ENCODE measurements at places on chromosomes 7 and 10.

GRCh38 chr7:86647385-86648094 lies 3.8 kb downstream of the GRM3 start:
- no peak for DNase-seq

DNA sequence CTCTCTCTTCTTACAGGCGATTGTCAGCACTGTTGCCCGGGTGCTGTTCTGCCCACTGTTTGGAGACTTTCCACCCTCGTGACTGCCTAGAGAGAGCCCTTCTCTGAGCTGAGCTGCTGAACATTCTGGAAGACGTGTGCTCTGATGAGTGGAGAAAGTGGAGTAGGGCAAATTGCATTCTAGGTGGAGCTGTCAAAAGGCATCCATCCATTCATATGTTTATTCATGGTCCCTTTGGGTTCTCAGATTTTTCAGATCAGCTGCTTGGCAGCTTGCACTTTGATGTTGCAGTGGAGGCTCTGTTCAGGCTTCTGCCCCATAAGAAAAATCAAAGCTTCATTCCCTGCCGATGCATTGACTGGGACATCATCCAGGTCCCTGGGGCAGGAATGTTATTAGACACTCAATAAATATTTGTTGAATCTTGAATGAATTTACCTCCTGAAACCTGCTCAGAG lies 120.7 kb upstream of the EEPD1 start:
- DNase-seq: no peak

DNA sequence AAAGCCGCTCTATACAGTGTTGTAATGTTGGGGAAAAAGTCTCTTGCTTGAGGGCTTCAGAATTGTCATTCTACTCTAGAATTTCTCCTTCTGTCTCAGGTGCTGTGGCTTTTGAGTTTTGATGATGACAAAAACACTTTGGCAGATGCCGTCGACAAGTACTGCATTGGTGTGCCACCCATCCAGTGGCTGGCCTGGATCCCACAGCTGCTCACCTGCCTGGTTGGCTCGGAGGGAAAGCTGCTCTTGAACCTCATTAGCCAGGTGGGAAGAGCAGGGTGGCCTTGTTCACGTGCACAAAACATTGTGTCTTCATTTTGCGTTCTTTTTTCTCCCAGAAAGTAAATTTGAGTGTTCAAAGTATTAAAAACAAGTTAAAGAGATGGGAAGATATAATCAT lies 112.0 kb downstream of the TRRAP start:
- DNase-seq: no peak

GRCh38 chr10:97766106-97766810 lies 5.5 kb downstream of the SFRP5 start:
- DNase-seq: no peak

DNA sequence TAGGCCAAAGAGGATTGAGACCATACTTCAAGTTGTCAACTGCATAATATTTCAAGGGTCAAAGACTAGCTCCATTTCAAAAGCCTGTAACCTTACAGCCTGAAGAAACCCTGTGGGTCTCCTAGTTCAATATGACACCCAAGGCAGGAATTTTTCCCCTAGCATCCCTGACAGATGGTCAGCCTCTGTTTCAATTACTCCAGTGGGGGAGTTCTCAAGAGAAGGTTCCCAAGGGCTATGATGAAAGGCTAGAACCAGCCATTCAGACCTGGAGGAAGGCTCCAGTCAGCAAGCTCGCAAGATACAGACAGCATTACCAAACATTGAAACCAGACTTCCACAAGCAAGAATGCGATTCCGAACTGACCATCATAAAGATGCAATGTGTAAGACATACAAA lies 1.6 kb downstream of the HTR7 start:
- peak; percentile 16 for DNase-seq

DNA sequence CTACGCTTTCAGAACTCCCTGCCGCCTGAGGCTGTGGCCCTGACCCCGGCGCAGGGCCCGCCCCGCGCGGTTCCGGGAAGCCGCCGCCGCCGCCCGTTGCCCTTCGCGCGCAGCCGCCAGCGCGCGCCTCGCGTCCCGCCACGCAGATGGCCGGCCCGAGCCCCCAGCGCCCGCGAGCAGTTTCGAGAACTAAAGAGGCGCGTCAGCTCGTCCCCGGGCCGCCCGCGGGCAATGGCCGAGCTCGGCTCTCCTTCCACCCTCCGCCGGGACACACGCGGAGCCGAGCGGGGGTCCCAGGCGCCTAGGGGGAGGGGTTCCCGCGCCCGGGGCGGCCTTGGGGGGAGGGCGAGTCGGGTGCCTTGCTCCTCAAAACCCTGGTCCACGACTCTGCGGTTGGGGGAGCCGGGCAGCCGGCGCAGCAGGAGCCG lies 1.8 kb downstream of the HNRNPF start:
- DNase-seq: peak; percentile 79

DNA sequence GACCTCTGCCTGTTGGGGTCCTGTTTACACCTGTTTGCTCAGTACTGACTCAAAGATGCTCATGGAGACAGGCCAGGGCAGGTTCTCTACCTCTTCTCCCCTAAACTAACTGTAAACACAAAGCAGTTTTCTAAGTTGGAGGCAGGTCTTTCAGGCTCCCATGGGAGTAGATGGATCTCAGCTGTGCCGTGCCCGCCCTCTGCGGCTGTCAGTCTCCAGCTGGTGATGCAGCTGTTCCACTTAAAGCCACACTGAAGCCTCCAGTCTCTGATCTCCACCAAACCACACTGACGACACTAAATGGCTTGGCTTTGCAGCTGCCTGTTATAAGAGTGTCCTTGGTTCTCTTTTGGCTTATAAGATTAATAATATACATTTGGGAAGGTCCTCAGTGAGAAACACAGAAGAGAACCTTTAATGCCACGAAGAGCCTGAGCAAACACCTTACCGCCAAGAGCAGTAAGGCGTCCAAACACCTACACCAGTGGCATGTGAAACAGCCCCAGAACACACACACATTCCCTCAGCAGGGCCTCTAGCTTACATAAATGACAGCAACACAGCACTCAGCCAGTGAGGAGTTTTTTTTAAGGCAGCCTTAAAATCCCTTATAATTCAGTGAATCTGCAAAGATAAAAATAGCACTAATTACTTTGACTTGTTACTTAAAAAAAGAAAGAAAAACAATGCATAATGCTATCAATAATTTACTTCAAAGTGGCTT lies 60.4 kb upstream of the KCNIP2 start:
- no peak for DNase-seq

DNA sequence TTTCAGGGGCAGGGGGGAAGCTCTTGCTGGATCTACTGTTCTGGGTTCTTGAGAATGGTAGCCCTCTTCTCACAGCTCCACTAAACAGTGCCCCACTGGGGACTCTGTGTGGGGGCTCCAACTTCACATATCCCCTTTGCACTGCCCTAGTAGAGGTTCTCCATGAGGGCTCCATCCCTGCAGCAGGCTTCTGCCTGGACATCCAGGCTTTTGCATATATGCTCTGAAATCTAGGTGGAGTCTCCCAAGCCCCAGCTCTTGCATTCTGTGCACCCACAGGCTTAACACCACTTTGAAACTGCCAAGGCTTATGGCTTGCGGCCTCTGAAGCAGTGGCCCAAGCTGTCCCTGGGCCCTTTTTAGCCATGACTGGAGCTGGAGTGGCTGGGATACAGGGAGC lies 150.7 kb downstream of the LRMDA start:
- DNase-seq: no peak

GRCh38 chr7:107428642-107429041 lies 41.2 kb upstream of the GPR22 start:
- DNase-seq: no peak

- DNase-seq: peak; percentile 77
Observed at GRCh38 chr10:114470956-114471905, 66.9 kb upstream of the AFAP1L2 start.

DNA sequence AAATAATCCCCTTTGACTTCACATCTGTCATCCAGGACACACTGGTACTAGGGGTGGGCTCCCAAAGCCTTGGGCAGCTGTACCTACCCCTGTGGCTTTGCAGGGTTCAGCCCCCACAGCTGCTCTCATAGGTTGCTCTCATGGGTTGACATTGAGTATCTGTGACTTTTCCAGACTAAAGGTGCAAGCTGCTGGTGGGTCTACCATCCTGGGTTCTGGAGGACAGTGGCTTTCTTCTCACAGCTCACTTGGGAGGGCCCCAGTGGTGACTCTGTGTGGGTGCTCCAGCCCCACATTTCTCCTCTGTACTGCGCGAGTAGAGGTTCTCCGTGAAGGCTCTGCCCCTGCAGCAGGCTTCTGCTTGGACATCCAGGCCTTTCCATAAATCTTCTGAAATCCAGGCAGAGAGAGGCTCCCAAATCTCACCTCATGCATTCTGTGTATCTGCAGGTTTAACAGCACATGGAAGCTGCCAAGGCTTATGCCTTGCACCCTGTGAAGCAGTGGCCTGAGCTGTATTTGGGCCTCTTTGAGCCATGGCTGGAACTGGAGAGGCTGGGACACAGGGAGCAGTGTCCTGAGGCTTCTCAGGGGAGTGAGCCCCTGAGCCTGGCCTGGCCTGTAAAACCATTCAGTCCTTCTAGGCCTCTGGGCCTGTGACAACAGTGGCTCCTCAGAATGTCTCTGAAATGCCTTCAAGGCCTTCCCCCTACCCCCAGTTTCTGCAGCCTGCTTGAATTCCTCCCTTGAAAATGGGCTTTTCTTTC lies 52.2 kb downstream of the TRIM24 start:
- DNase-seq: no peak

- no peak for DNase-seq
Observed at GRCh38 chr7:45682358-45682735, 108.2 kb downstream of the ADCY1 start.

DNA sequence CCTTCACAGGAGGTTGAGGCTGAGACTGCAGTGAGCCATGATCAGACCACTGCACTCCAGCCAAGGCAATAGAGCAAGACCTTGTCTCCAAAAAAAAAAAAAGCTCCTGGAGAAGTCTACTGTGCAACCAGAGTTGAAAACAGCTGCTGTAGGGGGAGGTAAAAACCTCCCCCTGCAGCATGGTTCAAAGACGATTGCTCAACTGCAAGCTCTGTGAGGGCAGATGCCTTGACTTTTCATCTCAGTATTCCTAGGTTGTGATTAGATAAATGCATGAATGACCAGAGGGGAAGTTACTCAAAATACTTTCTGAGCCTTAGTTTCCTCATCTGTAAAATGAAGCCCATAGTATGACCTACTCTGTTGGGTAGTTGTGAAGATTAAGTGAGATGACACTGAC lies 25.0 kb upstream of the PPA1 start:
- no peak for DNase-seq

DNA sequence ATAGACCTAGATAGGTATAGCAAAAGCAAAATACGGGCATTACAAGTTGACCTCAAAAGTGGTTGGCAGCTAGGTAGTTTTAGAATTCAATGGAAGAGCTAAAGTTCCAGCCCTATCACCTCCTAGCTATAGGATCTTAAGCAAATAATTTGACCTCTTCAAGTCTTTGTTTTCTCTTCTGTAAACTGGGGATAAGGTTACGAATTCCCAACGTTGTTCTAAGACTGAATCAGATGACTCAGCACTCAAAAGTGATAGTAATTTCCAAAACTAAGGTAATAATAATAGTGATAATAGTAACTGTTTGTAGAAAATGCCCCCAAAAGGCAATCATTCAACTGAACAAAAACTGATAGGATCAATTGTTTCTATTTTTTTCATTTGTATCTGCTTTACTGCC lies 445.2 kb downstream of the KCNMA1 start:
- no peak for DNase-seq

- peak; percentile 45 for DNase-seq
Observed at GRCh38 chr7:6106140-6106904, 75.1 kb downstream of the ANKRD61 start.

DNA sequence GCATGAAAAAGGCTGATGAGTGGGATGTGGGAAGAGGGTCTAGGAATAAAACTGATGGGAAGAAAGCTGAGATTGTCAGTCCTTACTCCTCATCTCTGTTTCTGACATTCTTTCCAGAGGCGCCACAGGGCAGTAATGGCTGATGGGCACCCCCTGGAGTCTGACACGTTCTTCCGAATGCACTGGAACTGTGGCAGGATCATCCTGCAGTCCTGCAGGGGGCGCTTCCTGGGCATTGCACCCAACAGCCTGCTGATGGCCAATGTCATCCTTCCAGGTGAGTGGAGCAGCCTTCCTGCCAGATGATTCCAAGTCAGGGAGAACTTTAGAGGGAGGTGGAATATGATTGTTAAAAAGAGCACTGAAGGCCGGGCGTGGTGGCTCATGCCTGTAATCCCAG lies 4.8 kb downstream of the FSCN3 start:
- DNase-seq: no peak

- DNase-seq: no peak
Observed at GRCh38 chr10:90125456-90126255, 424.3 kb downstream of the KIF20B start.

- DNase-seq: peak; percentile 67
Observed at GRCh38 chr10:58157076-58157766, 110.5 kb downstream of the IPMK start.

DNA sequence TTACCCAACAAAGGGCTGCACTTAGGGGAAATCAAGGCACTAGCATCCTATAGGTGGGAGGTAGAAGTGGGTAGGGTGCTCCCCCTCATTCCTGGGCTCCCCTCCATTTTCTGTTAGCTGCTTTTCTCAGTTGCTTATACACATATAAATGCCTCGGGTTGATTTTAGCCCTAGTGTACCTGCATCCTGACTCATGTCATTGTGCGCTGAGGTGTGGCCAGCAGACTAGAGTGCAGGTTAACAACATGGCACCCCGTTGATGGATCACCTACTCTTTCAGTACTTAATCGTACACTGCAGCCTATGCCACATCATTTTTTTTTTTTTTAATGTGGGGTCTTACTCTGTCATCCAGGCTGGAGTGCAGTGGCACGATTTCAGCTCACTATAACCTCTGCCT lies 144.0 kb upstream of the ITGB1 start:
- DNase-seq: no peak

DNA sequence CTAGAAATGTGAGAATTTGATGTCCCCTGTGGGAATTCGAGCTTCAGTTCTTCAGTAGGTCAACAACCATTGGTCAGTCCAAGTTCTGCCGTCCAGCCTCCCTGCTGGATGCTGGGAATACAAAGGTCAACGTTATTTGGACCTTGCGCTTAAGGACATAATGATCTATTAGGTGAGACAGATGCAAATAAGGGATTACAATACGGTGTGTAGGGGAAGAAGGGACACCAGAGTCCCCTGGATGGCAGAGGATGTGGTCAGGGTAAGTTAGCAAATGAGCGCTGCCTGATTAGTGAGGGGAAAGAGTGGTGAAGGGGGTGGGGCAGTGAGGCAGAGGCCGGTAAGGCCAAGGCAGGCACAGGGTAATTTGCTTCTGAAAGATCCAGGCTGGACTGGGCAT lies 16.2 kb downstream of the CCNY start:
- DNase-seq: no peak

DNA sequence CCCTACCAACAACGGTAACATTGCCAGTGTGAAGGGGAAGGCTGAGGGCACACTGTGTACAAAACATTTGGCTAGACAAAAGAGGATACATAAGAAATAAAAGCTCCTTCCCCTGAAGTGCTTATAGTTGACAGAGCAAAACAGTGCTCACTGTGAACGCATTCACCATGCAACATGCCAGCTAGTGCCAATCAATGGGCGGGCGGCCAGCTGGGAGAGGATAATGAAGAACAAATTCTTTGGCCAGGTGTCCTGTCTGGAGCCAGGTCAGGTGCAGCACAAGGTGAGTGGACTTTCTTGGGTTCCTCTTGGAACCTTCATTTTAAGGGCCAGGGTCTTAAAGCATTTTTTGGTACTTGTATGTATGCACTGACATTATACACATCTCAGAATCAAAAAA lies 106.1 kb downstream of the ICA1 start:
- no peak for DNase-seq

GRCh38 chr7:90709501-90710465 lies 113.7 kb downstream of the CDK14 start:
- no peak for DNase-seq
